ENCODE measurements at places on chromosomes 1 and 21.
A peak's percentile ranks its signal among the peaks of the same experiment; 100 is the strongest.

- DNase-seq: no peak
These were observed 9.8 kb upstream of the CTTNBP2NL start for GRCh38 chr1:112386024-112386723.

DNA sequence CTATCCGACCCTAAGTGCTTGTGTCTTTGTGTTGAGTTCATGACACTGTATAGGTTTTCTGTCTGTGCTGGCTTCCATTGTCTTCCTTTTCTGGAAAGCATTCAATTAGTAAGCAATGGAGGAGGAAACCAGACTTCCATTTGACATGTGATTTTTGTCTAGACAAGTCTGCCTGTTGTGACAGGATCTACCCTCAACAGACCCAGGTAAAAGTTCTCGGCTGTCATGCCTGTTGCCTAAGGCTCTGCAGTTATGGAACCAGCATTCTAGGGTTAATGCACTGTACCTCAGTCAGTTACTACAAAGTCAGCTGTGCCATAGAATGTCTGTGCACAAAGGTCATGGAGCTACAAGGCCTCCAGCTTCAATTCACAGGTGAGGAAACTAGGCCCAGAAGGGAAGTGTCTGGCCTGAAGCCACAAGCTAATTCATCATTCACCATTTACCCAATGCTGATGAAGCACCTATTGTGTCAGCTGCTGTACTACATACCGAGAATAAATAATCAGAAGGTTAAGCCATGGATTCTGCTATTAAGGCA, 72.3 kb downstream of the PLPP3 start:
- DNase-seq: no peak

DNA sequence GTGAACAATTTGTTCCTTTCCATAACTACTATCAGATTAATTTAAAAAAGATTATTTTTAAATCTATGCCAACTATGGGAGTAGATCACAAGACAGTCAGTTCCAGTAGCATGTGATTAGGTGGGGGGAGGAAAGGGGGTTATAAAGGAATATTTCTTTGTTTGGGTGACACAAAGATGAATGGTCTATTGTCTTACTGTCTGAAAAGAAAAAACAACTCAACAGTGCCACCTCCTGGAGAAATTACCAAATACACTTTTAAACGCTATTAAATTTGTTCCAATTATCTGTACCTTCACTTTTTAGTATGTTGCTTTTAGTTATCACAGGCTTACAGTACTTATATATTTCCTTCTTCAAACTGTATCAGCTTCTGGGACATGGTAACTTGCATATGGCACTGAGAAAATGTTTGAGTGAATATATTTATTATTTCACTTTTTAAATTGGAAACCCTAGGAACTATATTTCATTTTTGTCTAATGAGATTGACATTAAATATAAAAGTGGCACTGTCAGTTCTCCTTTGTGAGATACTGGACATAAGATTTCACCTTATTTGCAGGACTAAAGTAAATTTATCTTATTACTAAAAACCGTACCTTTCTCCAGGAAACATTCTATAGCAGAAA, 1.7 kb upstream of the SORT1 start:
- DNase-seq: no peak

DNA sequence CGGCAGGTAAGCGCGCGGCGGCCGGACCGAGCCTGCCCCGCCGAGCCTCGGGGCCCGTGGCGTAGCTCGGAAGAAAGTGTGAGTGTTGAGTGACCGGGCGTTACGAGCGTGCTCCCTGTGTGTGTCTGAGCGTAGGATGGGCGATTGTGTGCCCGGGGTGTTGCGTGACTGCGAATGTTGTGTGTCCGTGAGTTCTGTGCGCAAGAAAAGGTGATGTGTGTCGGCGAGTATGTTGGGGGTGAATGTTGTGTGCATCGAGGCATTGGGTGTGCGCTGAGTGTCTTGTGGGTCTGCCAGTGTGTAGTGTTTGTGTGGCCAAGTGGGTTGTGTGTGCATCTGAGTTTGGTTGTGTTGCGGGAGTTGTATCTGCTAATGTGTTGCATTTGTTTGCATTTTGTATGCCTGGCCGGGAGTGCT, 398 bp downstream of the PTPRU start:
- no peak for DNase-seq

- no peak for DNase-seq
These were observed 67.8 kb upstream of the IPO9 start for GRCh38 chr1:201761178-201761577.

DNA sequence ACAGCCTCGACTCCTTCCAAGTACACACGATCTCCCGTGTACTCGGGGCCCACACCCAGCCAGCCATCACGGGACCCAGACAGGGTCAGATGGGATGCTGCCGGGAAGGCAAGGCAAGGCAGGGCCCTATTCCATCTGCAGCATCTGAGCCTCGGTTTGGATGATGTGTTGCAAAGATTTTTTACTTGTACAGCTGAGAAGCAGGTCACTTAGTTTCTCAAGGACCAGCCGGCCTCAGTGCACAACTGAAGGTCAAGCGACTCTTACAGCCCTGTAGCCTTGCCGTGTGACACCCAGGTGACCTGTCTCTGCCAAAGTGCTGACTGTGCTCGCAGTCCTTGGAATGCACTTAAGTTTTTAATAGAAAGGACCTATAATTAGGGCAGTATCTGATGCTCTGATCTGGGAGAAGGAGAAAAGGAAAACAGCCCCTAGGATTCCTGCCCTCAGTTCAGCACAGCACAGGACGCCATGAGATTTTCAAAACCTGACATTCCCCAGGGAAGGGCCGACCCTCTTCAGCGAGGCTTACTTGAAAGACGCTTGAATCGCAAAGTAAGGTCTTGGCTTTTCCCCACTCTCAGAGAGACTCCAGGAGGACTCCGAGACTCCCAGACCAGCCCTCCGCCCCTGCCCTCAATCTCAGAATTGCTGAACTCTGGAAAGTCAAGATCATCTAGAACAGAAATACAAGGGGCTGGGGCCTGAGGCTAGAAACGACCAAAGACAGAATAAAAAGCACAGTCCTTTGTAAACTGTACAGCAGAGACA, 1.3 kb downstream of the GPR157 start:
- no peak for DNase-seq

DNA sequence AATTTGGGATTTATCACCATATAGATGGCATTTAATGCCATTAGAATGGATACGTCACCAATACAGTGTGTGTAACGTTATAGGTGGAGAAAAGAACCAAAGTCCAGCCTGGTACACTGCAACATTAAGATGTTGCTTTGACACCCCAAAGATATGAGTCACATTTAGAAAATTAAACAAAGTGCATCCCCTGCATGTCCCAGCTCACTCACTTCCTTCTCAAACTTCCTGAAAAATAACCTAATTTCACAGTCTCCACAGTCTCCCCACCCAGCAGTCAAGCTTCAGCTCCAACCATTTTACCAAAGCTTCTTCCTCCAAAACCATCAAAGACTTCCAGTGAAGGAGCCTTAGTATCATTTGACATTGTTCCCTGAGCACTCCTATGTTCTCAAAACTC, 111.9 kb downstream of the OMA1 start:
- no peak for DNase-seq

GRCh38 chr1:224380003-224380402, 23.3 kb downstream of the CNIH4 start:
- peak; percentile 45 for DNase-seq

- no peak for DNase-seq
These were observed 88.4 kb downstream of the PROX1 start for GRCh38 chr1:214075999-214076707.

DNA sequence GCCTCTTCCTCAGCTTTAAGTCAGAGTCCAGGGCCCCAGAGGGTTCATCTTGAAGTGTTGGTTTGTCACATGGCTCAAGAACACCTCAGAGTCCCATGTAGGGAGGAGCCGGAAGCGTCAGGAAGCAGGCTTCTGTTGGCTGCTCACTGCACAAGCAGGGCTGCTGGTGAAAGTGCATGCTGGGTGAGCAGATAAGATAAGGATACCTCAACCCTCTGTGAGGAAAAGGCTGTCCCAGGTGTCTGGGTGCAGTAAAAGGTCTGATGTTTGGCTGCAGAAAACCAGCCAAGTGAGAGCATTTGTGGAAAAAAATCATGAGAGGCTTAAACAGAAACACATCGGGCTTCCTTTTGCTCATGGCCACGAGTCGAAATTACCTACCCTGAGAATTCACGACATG, 6.2 kb upstream of the TEX35 start:
- DNase-seq: no peak

DNA sequence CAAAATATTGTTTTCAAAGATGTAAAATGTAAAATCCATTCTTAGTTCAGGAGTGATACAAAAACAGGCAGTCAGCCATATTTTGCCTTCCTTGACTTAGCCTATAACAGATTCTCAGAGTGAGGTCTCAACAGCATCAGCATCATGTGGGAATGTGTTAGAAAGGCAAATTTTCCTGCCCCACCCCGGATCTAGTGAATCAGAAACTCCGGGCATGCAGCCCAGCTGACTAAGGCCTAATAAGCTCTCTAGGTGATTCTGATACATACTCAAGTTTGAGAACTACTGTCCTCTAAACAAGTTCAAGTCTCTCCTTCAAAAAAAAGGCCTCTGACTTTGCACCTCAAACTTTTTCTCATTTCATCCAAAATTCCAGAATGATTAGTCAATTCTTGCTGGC, 46.9 kb upstream of the PRRC2C start:
- no peak for DNase-seq

- DNase-seq: no peak
These were observed 211.1 kb upstream of the C21orf91 start for GRCh38 chr21:18030248-18030647.

- no peak for DNase-seq
These were observed 48.7 kb downstream of the SYT6 start for GRCh38 chr1:114104949-114105348.

DNA sequence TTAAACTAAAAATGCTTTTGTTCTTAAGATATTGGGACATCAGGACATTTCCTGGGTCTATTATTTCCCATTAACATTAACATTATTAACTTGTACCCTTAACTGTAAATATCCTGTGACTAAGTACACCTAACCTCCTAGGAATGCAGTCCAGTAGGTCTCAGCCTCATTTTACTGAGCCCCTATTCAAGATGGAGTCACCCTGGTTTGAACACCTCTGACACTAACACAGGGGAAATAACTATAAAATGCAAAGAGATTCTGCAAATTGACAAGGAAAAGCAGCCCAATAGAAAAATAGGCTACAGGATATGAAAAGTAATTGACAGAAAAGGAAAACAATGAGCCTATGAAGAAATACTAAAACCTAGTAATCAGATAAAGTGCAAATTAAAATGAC, 11.6 kb upstream of the NCMAP start:
- no peak for DNase-seq

DNA sequence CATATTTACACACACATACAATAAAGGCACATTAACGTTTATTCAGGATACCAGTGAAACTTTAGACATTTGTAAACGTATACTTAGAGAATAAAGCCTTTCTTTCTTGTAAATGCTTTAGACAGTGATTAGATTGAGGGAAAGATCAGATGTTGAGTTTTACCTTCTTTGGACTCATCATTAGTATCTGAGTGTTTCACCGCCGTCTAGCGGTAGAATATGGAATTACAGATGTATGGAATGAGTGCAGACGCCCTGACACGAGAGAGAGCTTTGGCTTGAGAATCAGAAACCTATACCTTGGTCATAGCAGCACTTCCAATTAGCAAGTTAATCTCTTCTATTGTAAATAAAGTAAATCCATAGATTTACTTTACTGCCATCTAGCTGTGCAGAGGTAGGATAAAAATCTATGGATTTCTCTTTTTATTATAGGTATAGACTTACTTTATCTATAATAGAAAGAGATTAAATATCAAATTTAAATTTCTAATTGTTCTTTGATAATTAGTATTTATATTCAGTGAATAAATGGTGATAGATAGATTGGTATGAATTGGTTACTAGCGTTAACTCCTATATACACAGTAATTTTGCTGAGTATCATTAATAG, 12.6 kb downstream of the FLG2 start:
- DNase-seq: no peak

DNA sequence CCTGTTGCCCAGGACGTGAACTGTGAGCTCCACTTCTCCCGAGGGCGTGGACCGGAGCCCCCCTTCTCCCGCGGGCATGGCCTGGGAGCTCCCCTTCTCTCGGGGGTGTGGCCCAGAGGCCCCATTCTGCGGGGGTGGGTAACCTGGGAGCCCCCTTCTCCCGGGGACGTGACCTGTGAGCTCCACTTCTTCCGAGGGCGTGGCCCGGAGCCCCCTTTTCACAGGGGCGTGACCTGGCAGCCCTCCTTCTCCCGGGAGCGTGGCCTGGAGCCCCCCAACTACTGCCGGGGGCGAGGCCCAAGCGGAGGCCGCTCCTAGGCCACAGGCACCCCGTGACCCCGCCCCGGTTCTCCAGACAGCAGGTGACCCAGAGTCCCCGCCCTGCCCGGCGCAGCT, 320 bp downstream of the C1orf174 start:
- no peak for DNase-seq

DNA sequence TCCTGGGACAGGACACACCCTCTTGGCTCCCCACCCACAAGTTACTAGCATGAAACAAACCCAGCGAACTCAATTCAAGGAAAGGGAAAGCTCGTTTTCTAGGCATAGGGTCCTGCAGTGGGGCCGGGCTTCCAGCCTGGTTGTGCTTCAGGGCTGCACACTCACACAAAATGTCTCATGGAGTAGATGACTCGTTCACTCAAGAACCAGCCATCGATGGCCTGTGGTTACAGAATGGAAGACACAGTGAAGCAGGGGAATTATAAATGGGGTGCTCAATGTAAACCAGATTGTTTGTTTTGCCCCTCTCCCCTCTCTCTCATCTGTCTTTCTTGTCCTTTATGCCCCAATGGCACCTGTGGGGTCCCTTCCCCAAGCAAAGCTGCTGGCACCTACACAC, 56.0 kb upstream of the COX20 start:
- no peak for DNase-seq

GRCh38 chr1:220925707-220926106, 46.5 kb downstream of the HLX start:
- no peak for DNase-seq

DNA sequence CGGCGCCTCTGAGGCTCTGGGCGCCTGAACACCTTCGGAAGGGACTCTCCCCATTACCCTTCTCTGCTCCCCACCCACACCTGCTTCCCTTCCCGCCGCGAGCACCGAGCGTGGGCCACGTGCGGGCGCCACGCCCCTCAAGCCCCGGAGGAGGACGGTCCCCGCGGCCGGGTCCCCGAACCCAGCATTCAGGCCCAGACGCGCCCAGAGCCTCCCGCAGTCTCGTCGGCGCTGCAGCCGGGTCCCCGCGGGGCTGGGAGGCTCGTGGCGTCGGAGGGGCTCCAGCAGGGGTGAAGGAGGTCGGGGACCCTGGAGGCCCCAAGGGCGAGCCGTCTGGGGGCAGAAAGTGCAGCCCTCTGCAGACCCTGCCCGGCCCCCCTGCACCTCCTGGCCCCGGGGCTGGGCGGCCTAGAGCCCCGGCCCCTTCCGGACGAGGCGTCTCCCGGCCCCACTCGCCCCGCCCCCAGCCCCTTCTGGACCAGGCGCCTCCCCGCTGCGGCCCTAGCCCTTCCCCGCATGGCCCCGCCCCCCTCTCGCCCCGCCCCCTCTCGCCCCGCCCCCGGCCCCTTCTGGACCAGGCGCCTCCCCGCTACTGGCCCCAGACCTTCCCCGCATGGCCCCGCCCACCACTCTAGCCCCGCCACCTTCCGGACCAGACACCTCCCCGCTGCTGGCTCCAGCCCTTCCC, 378 bp upstream of the SMIM1 start:
- peak; percentile 82 for DNase-seq

Measured in stimulated activated CD4-positive, alpha-beta T cell treated with anti-CD3 and anti-CD28 coated beads, Interleukin-12 subunit alpha, Interleukin-12 subunit beta, amount 100 ng/mL, for 48 hours (primary cell).